ENCODE measurements at places on chromosomes 6 and 20.

GRCh38 chr6:126261792-126262421 lies 78.0 kb upstream of the CENPW start:
- DNase-seq, result no peak

DNA sequence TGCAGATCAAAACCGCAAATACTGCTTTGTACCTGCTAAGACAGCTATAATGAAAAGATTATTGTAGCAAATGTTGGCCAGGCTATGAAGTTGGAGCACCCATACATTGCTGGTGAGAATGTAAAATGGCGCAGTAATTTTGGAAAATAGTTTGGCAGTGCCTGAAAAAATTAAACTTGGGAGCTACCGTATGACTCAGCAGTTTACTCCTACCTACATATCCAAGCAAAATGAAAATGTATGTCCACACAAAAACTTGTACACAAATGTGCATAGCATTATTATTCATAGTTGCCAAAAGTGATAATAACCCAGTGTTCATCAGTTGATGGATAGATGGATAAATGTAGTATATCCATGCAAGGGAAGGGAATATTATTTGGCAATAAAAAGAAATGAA lies 13.3 kb downstream of the DSTN start:
- no peak for DNase-seq

GRCh38 chr6:41767112-41767833 lies 12.4 kb downstream of the FRS3 start:
- no peak for DNase-seq

DNA sequence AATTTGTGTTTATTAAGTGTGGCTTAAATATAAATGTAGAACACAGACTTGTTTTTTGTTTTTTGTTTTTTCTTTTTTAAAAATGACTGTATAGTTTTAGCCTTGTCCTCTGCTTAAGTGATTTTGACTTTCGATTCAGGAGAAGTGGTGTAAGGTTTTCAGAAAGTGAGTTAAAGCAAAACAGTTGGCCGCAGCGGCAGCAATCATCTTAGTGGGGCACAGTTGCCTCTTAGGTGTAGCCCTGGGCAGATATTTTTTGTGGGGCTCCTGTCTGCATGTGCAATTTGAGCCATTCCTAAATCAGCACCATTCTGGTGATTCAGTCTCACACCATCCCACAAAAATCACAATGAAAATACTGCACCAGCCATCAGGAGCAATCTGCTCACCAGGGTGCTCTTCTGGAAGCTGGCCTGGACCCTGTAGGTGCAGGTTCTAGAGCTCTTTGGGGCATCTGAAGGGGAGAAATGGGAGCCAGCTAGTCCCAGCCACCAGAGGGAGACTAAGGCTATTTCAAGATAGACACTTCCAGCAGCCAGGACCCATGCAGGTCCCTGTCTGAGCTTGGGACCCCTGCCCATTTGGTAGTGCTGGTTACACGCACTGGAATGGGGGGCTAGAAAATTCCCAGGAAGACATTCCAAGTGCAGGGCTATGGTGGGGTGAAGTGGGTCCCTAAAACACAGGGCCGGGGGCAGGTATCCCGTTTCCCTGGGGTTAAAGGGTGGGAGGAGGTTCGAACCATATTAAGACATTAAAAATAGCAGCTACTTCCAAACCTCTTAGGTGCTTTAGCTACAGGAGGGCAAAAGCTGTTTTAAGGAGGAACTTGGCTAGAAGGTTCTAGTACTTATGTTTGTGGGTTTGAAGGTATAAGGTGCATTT lies 156.6 kb downstream of the NFATC2 start:
- DNase-seq, result no peak

DNA sequence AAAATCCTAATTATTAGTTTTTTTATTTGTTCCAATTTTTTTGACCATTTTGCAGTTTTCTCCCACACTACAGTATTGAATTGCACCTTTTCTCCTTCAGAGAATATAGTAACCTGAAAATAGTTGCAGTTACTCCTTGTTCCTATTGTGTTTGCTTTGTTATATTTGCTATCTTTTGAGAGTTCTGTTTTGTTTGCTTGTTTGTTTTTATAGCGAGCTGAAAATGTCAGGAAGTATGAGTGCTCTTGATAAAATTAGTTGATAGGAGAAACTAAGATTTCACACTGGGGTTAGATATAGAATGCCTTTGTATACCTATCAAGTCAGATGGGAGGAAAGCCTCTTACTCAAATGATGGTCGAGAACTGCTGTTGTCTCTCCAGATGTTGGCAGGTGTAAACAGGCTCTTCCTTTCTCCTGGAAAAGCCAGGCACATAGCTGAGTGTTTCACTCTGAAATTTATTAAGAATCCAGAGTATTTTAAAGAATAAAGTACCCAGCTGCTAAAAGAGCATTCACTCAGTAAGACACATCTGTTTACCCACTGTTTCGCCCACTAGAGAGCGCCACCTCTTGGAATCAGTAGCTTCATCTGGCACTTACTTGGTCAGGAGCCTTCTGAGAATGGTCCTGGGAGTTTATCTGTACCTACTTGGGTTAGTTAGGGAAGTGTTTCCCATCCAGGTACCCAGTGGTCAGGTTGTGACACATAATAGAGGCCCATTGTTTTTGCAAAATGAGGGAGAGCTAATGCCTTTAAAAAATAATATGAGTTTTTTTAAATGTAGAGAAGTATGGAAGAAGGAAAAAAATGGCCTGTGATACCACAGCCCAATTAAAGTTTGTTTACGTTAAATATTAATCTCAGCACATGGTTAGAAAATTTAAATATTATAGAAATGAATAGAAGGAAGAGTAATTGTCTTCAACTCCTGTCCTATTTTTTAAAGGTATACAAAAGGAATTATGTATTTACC lies 11.2 kb downstream of the NT5DC1 start:
- DNase-seq, result peak; percentile 49

- DNase-seq, result no peak
These were observed 60.4 kb upstream of the SNX9 start for GRCh38 chr6:157762636-157763035.

GRCh38 chr20:33444797-33445560 lies 1.4 kb upstream of the SNTA1 start:
- DNase-seq, result peak; percentile 41

DNA sequence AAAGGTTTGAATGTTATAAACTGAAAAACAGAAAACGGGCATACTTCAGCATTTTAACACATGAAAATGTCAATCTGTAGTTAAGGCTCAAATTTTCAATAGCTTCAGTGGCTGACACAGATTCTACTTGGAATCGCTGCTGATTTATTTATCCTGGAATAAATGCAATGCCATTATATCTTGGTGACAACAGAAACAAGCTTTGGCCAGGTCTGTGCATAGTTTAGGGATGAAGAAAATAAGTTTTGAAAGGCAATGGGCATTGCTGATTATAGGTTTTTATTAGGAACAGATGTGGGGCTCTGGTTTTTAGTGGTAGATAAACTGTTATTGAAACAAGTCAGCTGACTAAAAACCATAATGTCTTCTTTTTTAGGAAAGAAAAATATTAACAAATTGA lies 96.8 kb upstream of the SOX4 start:
- no peak for DNase-seq

DNA sequence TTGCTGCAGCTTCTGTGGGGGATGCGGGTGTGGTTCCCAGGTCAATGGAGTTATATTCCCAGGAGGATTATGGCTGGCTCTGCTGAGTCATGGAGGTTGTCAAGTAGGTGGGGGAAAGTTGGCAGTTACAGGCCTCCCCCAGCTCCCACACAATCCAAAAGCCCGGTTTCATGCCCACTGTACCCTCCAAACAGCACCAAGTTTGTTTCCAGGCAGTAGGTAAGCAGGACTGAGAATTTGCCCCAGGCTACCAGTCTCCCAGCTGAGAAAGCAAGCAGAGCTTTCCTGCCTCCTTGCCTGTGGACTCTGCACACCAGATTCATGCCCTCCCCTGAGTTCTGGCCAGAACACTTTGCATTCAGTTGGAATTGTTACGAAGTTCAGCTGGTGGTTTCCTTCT lies 578.2 kb downstream of the MEI4 start:
- DNase-seq, result no peak

- no peak for DNase-seq
These were observed 2.8 kb downstream of the ACSS1 start for GRCh38 chr20:25054995-25055629.

DNA sequence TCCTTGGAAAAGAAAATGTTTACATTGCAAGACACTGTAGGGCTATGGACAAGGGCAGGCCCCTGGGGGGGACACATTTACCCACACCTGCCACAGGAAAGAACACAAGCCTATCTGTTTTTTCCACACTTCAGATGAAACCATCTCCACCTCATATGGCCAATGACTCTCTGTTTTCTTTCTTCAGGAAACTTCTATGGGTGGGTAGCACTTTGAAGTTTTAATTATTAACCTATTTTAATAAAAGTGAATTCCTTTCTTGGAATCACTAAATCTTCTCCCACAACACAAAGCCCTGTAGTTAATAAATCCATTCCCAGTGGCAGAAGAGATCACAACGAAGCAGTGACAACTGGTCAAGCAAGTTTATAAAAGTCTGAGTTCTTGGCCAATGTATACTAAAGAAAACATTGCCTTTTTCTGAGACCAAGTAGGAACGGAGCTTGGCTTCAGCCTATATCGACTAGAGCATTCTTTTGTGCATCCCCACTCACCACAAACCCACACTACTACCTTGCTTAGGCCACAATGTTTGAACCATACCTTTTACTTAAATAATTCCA lies 125.1 kb upstream of the CARMIL1 start:
- DNase-seq, result no peak

GRCh38 chr20:39645131-39645530 lies 683.0 kb downstream of the DHX35 start:
- DNase-seq, result no peak

GRCh38 chr6:6365242-6365641 lies 44.8 kb upstream of the F13A1 start:
- no peak for DNase-seq

DNA sequence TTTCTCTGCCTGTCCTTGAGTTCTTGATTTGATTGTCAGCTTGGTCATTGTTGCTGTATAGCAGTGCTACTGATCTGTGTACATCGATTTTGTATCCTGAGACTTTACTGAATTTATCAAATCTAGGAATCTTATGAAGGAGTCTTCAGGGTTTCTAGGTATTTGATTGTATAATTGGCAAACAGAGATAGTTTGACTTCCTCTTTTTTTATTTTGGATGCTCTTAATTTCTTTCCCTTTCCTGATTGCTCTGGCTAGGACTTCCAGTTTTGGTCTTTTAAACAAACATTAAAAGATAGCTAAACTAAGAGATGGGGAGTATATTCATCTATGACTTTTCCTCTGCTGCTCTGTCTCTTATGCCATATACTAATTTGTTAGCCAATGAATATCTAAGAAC lies 62.4 kb downstream of the NCOA7 start:
- no peak for DNase-seq

GRCh38 chr6:3039384-3039783 lies 28.9 kb upstream of the RIPK1 start:
- no peak for DNase-seq

DNA sequence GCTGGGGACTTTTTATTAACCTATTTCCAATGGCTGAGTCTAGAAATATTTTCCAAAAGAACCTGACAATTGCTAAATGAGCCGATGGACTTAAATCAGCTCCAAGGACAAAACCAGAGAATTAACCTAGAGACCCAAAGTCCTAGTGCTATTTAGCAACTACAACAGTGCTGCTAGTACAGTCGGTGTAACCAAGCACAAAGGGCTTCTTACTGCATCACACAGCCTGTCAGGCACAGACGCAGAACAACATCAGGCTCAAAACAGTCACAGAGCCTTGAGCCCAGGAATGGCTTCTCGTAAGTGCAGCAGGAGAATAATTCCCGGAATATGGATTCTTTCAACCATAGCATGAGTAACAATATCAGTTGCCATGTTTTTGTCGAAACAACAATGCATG lies 70.0 kb downstream of the GFOD1 start:
- DNase-seq, result no peak

GRCh38 chr20:63833776-63834490 lies 2.9 kb upstream of the ZBTB46 start:
- DNase-seq, result no peak

DNA sequence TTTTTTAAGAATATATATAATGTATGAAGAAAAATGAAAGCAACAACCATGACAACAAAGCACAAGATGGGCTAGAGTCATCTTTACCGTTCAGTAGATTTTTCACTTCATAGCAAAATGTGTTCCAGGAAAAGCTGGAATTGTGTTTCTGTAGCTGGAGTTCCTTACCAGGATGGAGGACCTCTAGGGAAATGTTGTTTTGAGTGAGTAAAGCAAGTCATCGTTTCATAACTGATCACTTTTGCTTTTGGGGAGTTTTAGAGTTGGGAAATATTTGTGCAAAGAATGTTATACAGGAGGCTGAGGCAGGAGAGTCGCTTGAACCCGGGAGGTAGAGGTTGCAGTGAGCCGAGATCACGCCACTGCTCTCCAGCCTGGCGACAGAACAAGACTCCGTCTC lies 151.6 kb downstream of the SASH1 start:
- no peak for DNase-seq

DNA sequence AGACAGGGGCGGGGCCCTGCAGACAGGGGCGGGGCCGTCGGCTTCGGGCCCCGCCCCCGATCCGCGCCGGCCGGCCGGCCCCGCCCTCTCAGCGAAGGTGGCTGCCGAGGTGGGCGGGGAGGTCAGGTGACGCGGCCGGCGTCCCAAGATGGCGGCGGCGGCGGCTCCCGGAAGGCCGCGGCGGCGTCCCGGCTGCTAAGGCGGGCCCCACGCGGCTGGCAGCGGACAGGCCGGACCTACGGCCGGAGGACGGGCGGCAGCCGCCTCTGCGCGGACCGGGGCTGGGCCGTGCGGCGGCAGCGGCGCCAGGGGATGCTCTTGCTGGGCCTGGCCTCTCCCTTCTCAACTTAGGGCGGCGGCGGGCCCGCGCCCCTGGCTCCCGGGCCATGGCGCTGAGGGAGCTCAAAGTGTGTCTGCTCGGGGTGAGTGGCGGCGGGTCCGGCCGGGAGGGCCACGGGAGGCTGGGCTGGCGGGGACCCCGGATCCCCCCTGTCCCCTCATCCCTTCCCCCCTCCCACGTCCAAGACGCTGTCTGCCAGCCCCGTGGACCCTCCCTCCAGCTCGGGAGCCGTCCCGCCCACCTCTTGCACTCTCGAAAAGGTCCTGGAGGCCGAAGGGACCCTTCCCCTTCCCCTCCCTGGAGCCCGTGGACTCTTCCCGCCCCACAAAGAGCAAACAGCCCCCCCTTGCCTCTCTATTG lies at the start of gene RAB22A:
TSS of gene RAB22A (plus strand) at position 125 of the 700 bp plus-strand sequence. CDS start at position 387, 262 bp downstream.
- peak; percentile 85 for DNase-seq

DNA sequence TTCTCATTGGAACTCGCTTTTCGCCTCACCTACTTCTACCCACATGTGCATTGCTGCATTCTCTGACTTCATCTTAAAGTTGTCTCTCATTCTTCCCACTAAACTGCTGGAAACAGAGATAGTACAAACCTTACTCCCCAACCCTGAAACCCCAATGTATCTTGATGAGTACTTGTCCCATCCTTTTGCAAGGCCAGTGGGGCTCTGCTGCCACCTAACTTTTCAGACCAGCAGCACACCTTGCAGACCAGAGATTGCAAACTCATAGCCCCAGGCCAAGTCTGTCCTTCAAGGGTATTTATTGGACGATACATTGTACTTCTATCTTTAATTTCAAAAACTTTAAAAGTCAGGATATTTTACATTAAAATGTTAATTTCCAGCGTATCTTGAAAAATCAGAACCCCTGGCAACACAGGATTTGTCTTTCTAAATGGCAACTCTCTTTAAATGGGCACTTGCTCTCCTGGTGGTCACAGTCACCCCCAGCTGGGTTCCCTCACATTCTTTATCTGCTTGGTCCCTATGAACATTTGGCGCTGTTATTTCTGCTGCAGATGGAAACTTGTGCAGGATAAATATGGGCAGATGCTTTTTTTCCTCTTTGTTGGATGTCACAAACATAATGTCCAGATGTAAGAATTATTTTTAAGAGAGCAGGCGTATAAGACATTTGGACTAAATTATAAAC lies 83.9 kb downstream of the SOD2 start:
- peak; percentile 33 for DNase-seq

- DNase-seq, result no peak
These were observed 11.9 kb upstream of the ZFAND3 start for GRCh38 chr6:37807656-37808055.

All from activated T-cell treated with anti-CD3 and anti-CD28 coated beads, Interleukin-2, amount 50 U/mL, for 48 hours (primary cell).